Smooth muscle cell of the coronary artery (primary cell): ENCODE measurements at places on chromosomes 16 and 17. TPM values are rescaled to one million over a fixed set of nuclear protein-coding genes. Genes with fewer than 3 reads are reported as not detected.

PMFBP1 gene
- total RNA-seq = 0.15 TPM in 1 of 2 replicates, not detected in the other

MYO15A gene
- 0.53 and 1.6 TPM in 2 replicates for total RNA-seq

SLC6A2 gene
- total RNA-seq = not detected in 2 replicates

CACNG1 gene
- total RNA-seq = not detected in 2 replicates

C17orf100 gene
- total RNA-seq = under 0.01 and 0.45 TPM in 2 replicates

ZFP3 gene
- 0.47 and 0.90 TPM in 2 replicates for total RNA-seq

ZNF267 gene
- total RNA-seq = 6.1 and 12.3 TPM in 2 replicates

NPB gene
- 0.23 and 0.38 TPM in 2 replicates for total RNA-seq

MT1X gene
- total RNA-seq = 19.2 and 55.7 TPM in 2 replicates
